NCI-H2171 (cell line): ENCODE measurements at places on chromosomes 1 and 21.
A peak's percentile ranks its signal among the peaks of the same experiment; 100 is the strongest.

GRCh38 chr1:200337831-200338230 is 72.0 kb downstream of the ZNF281 start:
- no peak for DNase-seq

DNA sequence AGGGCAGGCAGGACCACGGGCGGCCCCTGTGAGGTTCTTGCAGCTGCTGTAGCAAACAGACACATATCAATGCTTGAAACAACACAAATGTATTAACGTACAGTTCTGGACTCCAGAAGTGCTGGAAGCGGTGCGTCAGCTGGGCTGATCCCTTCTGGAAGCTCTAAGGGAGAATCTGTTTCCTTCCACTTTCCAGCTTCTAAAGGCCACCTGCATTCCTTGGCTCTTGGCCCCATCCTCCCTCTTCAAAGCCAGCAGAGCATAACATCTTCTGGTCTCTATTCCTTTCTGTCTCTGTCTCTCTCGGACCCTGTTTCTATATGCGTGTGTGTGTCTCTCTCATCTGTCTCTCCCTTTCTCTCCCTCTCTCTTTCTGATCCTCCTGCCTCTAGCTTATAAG is 102.3 kb downstream of the SPSB1 start:
- DNase-seq = no peak

DNA sequence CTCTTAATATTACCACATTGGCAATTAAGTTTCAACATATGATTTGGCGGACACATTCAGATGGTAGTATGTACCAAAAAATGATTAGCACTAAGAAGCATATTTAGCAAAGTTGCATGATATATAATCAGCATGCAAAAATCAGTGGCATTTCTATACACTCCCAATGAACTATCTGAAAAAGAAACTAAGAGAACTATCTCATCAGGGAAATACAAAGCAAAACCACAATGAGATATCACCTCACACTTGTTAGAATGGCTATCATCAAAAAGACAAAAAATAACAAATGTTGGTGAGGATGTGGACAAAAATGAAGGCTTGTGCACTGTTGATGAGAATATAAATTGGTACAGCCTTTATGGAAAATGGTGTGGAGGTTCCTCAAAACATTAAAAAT is 31.4 kb upstream of the DENND1B start:
- no peak for DNase-seq

- no peak for DNase-seq
Measured at GRCh38 chr1:247487057-247487456, 29.2 kb upstream of the OR2B11 start.

DNA sequence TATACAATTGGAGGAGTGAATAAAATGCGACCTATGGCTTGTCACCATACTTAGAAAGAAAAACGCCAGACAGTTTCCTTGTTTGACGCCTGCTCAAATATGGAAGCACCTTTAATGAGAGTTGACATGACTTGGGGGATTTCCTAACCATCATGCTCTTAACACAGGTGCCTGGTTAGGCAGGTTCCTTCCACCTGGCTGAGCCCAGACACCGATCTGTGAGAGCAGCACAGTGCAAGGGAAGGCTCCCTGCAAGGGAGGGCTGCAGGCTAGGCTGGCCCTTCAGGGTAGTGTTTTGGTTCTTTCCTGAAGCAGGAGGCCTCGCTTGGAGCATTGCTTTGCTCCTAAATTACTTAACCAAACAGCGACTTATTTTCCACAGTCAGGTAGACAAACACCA is 24.6 kb upstream of the KLHDC8A start:
- peak; percentile 15 for DNase-seq

DNA sequence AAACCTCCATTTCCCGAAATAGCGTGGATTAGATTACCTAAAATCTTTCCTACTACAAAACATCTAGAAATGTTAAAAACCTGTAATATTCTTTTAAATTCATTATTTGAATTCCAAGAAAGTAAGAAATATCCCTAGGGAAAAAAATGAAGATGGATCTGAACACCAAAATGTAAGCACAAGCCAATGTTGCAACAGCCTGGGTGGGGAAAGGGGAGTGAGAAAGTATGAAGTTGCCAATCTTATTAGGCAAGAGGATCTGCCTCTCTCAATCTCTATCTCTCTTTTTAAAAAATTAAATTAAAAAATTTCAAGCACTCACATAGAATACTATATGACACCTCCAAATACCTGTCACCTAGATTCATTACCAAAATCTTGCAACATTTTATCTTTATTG is 74.9 kb upstream of the IRF2BP2 start:
- DNase-seq = no peak

DNA sequence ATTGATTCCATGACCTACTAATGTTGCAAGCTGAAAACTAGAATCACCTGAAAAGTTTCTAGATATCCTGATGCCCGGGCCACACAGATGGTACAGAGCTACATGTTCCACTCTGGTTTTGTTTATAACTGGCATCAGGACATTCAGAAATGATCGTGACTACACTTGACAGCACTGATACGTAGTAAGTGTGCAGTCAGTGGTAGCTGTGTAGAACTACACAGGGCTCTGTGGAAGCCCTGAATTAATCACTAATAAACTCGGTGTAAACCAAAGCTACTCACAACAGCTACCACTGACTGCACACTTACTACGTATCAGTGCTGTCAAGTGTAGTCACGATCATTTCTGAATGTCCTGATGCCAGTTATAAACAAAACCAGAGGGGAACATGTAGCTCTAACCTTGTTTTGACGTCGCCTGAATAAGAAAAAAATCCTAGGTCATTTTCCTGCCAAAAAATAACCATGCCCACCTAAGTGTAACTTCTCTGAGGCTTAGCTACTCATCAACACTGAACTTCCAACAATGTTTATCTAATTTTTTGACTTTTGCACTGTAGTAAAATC is 149.7 kb downstream of the TGFBR3 start:
- no peak for DNase-seq

DNA sequence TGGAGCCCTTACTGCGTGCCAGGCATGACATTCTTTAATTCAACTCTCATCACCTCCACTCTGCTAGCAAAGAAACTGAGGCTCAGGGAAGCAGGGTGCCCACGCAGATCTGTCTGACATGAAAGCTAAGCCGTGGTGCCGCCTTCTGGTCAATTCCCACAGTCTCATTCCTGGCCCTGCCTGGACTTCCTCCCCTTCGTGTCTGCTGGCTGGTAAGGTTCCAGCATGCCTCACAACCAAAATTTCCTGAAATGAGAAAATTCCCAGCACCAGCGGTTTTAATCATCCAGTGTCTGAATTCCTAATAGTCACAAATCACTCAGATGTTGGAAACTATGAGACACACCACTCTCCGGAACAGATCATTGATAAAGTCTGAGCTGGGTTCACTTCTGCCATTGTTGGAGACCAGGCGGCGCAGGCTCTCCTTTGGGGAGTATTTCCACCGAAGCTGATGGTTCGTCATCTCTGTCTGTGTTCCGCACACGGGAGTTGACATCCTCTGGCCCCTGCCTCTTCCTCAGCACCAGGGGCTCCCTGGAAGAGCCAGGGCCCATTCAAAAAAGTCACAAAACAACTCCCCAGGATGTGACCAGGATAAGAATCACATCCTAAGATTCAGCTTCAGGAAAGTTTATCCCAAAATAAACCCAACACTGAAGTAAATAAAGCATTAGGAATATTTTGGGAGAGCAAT is 167.7 kb downstream of the PLPP3 start:
- DNase-seq = no peak

- no peak for DNase-seq
Measured at GRCh38 chr1:39632682-39633417, 6.6 kb downstream of the HEYL start.

- no peak for DNase-seq
Measured at GRCh38 chr1:28301368-28302174, 27.3 kb upstream of the MED18 start.

DNA sequence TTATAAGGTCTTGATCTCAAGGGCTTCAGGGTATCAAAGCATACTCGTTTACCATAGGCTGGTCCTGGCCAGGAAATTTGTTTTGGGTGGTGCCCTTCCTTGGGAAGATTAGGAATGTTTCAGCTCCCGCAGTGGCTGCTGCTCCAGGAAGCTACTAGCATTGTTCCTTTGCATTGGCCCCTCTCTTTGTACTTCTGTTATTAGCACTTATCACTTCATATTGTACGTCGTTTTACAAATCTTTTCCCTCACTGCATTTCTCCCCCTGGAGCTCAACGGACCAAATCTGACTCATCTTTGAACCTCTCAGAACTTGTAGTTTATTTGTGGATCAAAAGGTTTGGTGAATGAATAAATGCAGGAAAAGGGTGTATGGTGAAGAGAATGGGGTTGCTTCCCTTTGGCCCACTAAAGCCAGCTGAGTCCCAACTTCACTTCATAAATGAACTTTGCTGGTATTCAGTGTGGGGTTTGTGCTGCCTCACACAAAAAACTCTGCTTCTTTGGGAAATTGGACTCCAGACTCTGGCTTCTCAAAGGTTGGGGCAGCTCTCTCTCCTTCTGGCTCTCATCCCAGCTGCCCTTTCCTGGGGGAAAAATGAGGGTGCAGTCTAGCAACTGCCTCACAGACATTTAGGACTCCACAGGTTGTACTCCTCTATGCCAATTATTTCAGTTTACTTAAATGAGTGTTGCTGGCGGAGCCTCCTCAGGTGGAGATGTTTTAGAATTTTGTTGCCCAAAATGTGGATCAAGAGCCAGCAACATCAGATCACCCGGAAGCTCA is 5.9 kb downstream of the GNAT2 start:
- DNase-seq = no peak

DNA sequence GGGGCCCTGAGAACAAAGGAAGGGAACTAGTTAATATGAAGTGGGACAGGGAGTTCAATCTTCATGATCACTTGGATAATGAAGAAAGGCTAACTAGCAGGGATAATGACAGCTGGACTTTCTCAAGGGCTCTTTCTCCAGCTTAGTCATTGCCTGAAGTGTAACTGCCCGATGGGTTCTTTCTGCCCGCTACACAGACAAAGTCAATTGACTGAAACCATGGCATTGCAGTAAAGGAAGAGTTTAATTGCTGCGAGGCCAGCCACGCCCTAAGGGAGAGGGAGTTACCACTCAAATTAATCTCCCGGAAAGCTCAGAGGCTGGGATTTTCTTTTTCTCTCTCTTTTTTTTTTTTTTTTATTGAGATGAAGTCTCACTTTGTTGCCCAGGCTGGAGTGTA is 16.6 kb upstream of the SLC2A5 start:
- DNase-seq = no peak

- no peak for DNase-seq
Measured at GRCh38 chr1:41679531-41679930, 195.0 kb upstream of the EDN2 start.

- DNase-seq = no peak
Measured at GRCh38 chr1:238409932-238410331, 519.2 kb upstream of the ZP4 start.

DNA sequence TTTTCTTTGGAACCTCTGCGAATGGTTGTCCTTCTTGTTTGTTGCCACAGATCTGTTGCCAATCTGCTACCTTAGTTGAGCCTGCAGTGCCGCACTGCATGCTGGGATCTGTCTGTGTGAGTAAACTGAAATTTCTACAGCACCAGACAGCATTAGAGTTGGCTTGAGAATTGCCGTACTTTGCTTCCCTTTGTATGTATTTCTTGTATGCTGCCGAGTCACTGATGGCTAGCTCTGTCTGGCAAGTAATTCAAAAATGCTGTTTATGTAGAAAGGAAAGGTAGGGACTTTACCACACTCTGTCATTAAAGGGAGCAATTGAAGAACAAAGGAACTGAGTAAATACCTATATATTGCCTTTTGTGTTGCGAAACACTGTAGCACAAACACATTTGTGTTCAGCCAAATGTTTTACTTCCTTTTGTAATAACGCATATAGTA is 857.4 kb downstream of the USP25 start:
- no peak for DNase-seq

GRCh38 chr21:15250384-15250783 is 185.6 kb upstream of the NRIP1 start:
- DNase-seq = no peak

DNA sequence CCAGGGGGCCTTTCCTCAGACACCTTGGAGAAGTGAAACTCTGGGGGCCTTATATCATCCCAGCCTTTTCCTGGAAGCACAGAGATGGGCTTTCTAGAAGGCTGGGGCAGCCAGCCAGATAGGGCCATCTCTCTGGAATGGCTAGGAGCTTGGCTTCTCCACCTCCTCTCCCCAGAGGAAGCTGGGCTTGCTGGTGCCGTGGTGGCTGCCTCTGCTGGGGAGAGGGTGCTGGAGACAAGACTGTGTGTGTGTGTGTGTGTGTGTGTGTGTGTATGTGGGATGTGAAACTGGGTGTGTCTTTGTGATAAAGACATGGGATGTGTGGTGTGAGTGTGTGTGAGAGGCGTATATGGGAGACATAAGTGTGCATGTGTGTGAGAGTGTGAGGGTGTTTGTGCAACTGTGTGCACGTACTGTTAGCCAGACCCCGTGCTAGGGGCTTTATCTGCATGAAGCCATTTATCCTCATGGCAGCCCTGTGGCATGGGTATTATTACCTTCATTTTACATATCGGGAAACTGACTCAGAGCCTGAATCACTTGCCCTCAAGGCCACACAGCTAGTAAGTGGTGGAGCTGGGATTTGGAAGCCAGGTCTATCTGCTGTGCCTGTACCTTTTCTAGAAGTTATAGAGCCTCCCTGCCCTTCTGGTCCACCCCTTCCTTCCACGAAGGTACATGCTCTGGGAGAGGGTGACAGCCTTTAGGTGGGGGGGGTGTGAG is 44.2 kb downstream of the PTPRU start:
- DNase-seq = no peak

DNA sequence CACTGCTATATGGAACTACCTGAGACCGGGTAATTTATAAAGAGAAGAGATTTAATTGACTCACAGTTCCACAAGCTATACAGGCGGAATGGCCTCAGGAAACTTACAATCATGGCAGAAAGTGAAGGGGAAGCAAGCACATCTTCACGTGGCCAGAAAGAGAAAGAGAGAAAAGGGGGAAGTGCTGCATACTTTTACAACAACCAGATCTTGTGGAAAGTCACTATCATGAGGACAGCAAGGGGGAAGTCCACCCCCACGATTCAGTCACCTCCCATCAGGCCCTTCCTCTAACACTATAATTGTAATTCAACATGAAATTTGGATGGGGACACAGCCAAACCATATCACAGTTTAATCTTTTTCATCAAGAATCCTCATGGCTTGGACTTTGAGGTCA is 339.2 kb upstream of the AJAP1 start:
- DNase-seq = no peak
